T1000 (cell line): ENCODE measurements at places on chromosomes 12 and 14.

DNA sequence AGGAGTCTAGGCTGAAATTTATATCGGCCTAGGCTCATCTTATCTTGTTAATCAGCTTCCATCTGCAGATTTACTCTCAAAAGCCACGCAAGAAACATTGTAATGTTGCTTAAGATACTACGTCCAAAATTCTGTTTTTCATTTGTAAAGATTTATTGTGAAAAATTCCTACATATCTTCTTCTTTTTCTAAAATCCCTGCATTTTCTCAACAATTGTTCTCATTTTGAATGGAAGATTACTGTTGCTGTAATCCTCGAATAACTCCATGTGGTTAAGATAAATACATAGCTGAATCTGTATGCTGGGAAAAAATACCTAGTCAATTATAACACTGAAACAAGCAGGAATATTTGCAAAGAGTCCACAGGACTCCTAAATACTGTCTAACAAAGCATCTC is 15.6 kb downstream of the INSM2 start:
- DNase-seq = no peak

- no peak for DNase-seq
These were observed 15.2 kb downstream of the SLC7A8 start for GRCh38 chr14:23168246-23168645.

GRCh38 chr14:73231981-73232851 is 5.1 kb upstream of the PAPLN start:
- no peak for DNase-seq

DNA sequence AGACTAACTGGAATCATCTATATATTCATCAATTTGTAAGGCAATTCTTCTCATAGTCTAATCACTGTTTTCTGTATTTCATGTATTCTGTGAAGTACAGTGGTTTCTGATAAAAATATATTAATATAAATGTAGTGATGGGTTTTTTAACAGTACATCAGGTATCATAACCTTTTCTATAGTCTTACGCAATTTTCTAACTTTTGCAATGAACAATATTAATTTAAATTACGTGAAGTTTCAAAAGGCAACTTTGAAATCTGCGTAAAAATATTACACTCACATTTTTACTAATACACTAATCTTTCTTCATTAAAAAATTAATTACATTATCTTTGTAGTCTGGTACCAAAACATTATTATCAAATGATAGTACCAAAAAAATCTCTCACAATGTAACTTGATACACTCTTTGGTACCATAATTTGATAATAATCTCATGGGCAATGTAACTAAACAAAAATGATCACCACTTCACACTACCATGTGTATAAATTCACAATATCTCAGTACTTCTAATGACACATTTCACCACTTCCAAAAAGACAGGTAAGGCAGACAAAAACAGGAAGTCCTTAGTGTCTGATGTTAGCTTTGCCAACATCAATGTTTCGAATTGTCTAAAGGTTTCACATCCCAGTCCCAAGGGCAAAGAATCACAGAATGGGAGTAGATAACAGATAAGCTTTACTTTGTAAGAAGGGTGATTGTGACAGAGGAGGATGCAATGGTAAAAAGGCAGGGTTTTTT is 8.7 kb downstream of the DNAI7 start:
- DNase-seq = no peak

- DNase-seq = no peak
These were observed 99.5 kb downstream of the PDZRN4 start for GRCh38 chr12:41287500-41288141.

GRCh38 chr12:47214771-47215170 is 135.0 kb upstream of the AMIGO2 start:
- no peak for DNase-seq

DNA sequence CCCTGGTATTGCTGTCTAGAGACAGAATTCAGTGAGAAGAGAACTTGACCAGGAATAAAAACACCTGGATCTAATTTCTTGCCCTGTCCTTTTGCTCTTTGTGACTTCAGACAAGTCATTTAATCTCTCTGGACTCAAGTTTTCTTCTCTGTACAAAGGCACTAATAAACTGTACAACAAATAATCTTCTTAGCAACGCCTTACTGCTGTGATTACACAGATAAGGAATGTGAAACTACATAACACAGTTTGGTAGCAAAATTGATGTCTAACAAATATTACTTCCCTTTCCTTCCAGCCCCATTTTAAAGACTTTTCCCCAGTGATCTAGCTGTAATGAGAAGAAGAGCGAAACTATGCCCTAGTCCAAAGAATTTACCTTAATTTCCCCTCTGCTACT is 69.3 kb downstream of the BCAT1 start:
- no peak for DNase-seq

DNA sequence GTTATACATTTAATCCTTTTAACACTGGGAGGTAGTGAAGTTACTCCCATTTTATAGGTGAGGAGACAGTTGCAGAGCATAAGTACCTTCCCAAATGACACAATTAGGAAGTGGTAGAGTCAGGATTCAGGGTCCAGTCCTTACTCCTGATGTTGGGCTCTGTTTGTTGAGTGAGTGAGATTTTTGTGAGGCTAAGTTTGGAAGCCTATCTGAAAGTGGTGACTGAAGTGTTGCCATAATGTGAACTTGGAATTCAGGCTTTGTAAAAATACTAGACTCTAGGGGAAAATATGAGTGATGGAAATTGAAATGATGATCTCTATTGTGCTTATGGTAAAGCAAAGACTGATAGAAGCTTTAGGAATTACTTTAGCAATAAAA is 2.2 kb downstream of the NUDT4 start:
- no peak for DNase-seq

DNA sequence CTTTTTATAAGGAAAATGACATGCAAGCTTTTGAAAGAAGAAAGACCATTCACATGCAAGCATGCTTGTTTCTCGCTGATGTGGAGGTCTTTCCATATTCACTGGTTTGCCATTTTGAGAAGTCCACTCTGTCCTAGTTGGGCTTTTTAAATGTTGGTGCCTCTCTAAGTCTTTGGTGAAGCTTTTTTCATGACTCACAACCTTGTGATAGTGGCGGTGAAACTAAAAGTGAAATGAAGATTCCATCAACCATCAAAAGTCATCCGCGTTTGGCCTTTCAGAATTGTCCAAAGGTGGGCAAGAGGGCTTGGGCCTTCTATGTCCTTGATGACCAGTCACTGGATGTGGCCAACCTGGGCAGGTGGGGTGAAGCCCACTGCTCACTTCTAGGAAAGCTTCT is 4.3 kb downstream of the LRRC74A start:
- no peak for DNase-seq

DNA sequence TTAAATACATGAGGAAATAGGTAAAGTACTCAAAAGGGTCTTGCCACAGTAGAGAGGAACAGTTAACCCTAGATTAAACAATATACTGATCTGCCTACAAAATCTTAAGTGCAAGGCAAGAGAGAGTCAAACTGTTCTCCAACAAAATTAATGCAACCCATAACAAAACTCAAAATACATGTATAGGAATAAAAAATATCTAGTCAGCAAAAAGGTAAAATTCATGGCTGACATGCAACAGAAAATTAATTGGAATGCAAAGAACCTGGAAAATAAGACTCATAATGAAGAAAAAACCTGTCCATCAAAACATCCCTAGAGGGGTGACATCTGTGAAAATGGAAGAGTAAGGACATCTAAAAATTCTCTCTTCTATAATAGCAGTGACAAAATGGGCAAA is 173.6 kb downstream of the ADAMTS20 start:
- DNase-seq = no peak

DNA sequence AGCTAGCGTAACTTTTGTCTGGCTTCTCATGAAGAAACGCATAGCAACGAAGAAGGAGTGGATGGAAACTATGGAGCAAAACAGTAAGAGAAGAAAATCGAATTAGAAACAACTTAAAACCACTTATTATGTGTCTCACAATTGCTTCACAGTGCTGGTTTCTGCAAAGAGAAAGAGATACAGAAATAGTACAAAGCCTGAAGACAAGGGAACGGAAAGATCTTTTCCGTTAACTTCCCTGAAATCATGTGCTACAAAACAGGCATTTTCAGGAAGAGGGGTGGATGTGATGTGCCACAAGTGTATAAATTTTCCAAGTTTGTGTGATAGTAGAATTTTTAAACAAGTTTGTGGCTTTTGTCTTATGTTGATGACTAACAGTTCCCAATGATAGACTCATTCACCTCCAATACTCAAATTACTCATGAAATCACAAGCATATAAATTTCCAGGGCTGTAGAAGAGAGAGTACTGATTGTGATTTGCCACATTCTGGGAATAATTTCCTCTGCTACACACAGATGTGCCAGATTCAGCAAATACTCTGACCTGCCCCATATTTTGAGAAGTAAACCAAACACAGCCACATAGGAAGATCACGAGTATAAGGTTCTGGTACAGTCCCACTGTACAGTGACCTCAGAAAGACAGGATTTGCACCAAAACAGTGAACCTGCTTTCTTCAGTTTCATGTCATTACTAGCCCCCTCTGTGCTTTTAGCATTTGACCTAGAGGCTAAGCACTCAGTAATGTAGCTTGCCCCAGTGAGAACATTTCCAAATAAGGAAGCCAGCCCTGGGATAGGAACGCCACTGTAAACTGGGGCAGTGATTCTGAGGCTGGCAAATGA is 41.4 kb upstream of the PPFIA2 start:
- DNase-seq = no peak

- no peak for DNase-seq
These were observed 188.6 kb downstream of the EGLN3 start for GRCh38 chr14:33762161-33762851.

DNA sequence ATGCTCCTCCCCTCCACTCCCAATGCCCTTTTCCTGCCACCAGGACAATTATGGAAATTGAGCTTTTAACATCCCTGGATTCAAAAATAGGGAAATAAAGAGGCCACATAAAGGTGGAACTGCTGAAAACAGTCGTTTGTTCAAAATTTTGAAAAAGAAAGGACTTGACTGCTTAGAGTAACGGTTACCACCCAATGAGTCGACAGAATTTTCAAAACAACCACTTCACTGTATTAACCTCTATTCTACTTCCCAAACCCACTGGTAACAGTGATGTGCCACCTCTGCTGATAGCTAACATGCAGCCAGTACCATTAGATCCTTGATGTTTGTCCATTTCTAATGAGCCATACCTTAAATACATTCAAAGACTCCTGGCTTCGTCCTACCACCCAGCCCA is 4.9 kb downstream of the ST8SIA1 start:
- no peak for DNase-seq

DNA sequence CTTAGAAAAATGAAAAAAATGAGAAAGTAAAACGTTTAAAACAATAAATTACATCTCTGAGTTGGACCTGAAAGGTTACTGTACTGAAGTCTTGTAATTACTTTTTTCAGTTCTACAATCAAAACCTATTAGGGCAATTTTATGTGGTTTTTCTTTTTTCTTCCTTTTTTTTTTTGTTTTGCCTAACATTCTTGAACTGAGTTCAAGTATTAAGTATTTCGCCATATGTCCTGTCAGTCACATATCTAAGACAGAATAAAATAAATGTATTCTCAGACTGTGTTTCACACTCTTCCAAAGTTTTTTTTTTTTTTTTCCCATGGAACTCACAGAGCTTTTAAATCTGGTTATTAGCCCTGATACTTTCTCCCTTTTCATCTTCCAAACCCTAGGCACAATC is 172.0 kb downstream of the BCAT1 start:
- no peak for DNase-seq

GRCh38 chr14:83757916-83758315 is 1772.0 kb upstream of the FLRT2 start:
- DNase-seq = no peak
